T-helper 9 cell (primary cell): ENCODE measurements at places on chromosomes 7 and 10.

DNA sequence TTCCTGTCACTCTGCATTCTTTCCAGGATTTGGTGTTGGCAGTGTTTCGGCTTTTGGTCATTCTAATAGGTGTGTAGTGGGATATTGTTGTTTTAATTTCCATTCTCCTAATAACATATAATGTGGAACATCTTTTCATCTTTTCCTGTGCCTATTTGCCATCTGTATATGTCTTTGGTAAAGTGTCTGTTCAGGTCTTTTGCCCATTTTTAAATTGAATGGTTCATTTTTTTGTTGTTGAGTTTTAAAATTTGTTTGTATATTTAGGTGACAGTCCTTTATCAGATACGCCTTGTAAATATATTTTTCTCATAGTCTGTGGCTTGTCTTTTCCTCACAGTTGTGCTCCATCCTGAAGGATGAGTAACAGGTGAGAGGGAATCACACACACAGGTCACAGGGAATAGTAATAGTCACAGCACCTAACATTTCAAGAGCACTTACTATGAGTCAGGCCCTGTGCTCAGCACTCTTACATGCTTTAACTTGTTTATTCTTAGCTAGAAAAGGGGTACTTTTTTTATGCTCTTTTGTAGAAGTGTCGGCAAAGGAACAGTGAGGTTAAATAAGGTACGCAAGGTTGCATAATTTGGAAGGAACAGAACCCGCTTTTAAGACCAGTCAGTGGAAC is 117.1 kb upstream of the GATA3 start:
- no peak for DNase-seq

DNA sequence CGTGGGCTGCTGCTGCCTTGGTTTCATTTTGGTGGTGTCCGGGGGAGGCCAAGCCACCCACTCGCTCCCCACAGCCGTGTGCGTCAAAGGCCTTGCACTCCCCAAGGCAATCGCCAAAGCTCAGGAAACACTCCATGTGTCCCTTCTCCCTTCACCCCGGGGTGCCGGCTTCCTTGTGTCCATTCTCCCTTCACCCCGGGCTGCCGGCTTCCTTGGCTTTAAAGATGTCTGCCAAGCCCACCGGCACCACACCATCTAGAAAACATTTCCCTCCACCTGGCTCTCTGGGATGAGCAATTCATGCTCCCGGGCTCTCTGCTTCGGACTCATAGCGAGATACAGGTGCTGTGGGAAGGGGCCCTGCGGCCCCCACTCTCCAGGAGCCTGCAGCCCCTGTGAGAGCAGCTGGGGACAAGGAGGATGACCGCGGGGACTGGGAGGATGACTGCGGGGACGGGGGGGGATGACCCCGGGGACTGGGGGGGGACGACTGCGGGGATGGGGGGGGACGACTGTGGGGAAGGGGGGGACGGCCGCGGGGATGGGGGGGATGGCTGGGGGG is 322.1 kb downstream of the DNAJB6 start:
- DNase-seq = no peak

- DNase-seq = no peak
Measured at GRCh38 chr10:89002226-89002978, 11.8 kb downstream of the FAS start.

DNA sequence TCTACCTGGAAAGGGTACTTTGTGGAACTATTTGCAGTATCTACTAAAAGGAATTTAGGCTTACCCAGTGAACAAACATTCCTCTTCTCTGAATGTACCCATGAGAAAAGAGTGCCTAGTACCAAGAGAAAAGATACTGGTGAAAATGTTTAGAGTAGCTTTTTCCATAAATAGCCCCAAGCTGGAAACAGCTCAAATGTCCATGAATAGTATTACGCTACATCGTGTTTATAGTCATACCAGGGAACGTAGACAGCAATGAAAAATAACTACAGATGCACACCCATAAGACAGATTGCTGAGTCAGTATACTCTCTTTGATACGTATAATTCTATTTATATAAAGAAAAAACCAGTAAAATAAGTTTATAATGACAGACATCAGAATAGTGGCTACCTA is 285.9 kb downstream of the KLF6 start:
- DNase-seq = no peak

DNA sequence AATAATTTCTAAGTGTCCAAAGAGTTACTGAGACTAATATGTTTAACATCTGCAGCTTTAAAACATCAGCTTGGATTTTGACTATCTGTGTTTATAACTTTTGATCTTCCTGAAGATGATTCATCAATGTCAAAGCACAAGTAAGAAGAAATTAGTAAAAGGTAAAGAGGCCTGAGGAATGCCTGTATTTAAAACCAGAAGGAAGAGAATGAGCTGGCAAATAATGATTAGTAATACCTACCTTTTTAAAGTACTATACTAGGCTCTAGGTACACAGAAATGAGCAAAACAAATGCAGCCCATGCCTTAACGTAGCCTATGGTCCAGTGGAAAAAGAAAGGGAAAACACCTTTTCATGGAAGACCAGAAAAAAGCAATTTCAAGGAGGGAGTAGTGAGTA is 158.0 kb downstream of the KCND2 start:
- DNase-seq = no peak

DNA sequence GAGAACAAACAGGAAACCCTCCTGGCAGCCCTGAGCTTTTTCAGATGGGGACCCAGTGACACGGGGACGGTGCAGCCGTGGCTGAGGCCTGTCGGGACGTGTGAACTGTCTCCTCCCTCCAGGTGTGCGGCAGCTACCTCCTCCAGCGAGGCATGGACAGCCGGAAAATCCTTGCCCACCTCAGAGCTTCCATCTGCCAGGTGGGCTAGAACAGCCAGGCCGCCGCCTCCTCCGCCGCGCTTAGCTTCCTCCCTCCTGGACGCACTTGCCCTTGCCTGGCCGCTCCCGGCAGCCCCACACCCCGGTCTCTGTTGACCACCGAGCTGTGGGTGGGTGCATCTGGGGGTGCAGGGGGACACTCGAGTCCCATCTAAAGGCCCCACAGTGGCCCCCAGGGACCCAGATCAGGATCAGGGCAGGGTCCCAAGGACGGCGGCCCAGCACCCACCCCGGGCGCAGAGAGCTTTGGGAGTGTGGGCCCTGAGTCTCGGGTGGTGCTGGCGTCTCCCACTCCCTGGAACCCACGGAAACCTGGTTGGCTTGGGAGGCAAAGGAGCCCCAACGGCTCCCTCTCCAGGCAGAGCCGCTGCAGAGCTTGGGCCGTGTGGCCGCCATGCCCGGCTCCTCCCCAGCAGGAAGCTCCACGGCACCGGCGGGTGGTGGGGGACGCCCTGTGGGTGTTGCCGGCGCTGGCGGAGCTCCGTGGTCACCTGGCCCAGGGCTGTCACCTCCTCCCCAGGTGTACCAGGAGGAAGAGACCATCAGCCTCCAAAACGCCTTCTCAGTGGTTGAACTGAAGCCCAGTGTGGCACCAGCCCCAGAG is 32.9 kb upstream of the UTF1 start:
- DNase-seq = no peak
